Posterior cingulate gyrus (tissue), 11 donors: ENCODE measurements at places on chromosomes 5 and 9.

DNA sequence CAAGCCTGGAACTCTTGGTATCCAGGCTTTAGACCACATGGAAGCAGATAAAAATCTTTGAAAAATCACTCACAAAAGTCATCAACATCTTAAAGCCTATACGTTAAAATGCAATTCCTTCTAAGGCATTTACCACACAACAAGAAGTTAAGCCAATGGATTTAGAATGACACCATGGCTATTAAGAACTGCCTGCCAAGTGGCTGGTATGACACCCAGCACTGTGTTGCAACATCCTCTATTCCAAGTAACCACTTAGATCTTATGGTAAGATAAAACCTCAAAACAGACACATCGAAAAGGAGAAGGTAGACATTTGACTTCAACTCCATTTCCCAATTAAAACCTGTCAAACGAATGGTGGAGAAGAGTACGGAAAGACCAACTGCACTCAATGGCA is 344.2 kb upstream of the SLC30A5 start:
- DNase-seq: no peak

DNA sequence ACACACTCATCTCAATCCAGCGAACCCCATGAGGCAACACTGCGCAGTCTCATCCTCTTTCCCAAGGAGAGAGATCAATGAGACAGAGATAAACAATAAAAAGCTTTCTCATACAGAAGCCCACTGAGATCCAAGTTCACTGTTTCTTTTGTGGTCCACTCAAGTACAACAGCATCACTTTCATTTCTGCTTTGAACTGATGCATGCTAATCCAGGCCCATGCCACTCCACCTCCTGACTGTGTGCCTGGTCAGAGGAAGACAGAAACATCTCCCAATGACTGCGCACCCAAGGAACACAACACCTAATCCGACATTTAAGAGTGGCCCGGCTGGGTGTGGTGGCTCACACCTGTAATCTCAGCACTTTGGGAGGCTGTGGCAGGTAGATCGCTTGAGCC is 104.0 kb downstream of the SERINC5 start:
- DNase-seq: no peak

DNA sequence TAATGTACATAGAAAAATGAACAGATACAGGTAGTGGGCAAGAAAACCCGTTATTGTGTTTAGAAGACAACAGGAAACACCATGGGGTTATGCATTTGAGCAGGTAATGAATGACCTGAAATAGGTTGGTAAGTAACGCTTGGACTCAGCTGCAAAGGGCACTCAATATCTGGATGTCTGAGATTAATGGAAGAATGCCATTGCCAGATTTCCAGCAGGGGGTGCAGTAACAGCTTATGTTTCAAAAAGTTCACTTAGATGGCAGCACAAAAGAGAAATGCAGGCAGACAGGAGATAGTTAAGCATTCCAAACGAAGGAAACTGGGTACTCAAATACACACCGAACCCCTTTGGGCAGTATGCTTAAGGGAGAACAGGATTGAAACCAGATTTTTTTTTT is 285.5 kb upstream of the VLDLR start:
- no peak for DNase-seq

DNA sequence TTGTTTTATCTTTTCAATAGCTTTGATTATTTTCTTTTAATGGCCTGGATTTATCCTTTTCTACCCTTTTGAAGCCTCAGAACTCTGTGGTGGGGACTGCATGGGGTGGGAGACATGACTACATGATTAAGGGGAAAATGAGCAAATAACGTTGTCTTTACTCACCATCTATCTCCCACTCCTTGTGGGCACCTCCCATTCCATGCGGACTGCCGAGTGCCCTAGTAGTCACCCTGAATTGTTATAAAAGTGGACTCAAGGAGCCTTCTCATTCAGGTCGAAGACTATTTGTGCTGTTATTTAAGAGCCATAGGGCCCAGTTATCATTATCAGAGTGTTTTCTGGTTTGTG is 281.8 kb downstream of the MLLT3 start:
- no peak for DNase-seq

GRCh38 chr9:114516913-114517312 is 11.6 kb upstream of the WHRN start:
- no peak for DNase-seq

DNA sequence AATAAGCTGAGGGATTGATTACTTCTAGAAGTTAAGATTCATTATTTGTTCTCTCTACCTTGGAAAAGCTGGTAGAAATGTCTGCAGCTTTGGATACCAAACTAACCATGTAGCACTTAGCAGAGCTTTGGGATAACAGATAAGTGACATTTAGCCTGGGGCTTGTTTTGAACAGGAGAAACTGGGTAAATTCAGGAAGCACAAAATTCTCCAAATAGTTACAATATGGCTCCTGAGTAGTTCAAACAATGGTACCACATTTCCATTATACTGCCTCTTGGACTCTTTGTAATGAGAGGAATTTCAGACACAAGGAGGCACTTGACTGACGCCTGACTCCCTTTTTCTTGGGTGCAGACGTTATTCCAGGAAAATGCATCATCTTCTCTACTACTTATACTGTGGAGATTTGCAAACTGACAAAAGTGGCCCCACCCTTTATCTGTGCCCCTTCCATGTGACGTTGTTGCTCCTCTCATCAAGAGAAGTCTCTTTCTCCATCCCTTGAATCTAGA is 22.5 kb downstream of the PRUNE2 start:
- DNase-seq: no peak

GRCh38 chr5:94906750-94907149 is 288.3 kb downstream of the SLF1 start:
- no peak for DNase-seq

DNA sequence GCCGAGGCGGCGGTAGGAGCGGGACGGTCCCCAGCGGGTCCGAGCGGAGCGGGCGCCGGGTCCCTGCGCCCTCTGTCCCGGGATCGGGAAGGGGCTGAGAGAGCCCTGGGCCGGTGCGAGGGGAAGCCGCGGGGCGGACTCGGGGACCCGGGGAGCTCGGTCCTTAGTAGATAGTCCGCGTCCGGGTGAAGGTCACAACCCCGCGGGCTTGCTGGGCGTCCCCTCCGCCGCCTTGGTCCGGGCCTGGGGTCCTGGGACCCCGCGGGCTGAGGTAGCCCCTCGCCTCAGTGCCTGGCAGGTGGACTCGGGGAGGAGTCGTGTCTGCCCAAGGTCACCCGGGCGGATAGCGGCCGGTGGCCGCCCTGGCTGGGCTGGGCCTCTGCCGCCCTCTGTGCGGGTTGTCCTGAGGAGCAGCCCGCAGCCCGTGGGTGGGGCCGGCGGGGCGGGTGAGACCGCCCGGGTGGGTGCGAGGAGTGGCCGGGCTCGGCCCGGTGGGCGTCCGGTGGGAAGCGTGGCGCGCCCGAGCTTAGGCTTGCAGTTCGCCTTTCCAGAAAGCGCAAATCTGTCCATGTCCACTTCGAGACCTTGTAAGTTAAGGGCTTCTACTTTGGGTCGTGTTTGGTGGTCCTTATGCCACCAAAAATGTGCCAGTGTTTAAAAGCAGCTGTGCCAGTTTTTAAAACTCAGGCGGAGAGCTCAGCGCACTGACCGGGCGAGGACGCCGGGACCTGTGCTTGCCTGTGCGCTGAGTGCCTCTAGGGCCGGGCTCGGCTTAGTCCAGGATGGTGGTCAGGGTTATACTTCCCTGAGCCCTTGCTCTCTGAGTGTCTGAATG is 554 bp downstream of the SDHA start:
- DNase-seq: peak; percentile 84

DNA sequence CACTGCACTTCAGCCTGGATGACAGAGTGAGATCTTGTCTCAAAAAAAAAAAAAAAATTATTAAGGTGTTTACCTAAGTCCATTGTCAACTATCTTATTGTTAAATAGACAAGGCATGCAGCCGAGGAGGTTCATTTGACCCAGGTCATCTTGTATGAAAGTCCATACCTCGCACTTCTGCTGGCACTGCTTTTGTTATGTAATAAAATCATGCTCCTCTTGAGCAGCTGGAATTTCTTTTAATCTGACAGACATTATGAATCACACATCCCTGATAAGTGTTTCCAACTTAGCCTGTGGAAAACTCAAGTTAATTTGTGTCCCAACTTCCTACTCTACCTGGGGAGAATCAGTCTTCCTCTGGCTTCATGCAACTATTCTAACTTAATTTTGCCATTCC is 315.6 kb upstream of the KLF4 start:
- no peak for DNase-seq

DNA sequence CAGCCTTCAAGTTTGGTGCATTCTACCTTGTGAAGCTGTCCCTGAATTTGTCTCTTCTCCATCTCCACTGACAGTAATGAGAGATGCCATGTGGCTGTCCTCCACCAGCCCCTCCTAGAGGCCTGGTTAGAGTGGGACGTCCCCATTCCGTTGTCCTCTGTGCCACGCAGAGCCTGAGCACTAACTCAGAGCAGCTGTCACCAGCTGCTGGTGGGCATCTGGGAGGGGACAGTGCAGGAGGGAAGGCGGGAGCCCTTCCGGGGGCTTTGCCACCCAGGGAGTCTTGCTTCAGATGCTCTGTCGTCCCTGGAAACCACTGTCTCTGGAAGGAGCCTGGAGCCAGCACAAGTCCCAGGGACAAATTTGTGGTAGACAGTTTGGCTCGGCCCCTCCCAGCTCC is 78.6 kb downstream of the PDZD2 start:
- DNase-seq: no peak

DNA sequence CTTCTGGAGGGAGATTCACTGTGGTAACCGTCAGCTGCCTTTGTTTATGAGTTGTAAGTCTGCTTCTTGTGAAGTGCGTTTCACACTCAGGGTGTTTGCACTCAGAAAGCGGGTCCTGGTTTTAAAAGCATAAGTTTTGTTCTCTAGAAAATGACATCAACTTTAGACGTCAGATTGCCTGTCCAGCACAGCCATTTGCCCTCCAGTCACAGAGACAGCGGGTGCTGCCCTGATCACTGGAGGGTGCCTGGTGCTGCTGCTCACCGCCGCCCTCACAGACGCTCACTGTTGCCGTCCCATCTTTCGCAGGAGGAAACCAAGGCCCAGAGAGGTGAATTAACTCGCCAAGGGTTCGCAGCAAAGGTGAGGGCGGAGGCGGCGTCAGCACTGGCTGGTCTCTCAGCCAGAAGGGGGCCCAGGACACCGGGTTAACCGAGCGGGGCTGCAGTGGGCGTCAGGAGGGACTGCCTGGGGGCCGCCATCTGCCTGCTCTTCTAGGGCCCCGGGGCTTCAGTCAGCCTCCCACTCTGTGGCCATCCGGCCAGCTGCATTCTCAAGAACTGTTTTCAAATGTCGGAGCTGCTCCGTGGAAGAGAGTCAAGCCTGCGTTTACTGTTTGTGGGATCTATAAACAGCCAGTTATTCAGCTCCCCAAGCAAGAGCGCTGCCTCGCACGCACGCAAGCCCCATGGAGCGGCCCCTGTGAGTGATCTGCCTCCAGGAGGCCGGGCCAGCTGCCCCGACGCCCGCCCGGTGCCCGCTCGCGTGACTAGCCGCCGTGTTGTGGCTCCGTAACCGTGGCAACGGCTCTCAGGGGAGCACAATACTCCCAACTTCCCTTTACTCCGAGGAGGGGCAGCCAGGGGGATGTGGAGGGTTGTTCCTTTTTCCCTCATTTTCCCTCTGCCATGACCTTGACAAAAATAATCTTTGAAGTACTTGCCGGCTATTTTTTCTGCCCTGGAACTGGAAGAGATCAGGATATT is 43.4 kb upstream of the EXOC3 start:
- no peak for DNase-seq

- no peak for DNase-seq
Measured at GRCh38 chr5:3858524-3858923, 262.9 kb downstream of the IRX1 start.

DNA sequence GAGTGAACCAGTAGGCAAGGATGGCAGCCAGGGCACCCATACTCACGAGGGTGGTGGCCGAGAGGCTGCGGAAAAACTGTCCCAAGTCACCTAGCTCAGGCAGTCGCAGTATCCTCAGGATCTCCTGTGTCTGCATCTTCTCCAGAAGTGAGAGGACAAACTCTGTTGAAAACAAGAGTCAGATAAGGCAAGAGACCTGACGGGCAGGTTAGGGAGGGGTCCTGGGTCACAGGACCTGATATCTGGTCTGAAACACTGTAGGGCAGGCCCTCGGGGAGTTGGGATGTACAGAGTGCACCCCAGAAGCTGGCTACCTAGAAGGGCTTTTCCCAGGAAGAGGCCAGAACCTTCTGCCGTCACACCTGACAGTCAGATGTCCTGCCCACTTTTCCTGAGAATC is 17.4 kb downstream of the ACSL6 start:
- no peak for DNase-seq

GRCh38 chr9:4837261-4838188 is 44.8 kb downstream of the RCL1 start:
- no peak for DNase-seq

DNA sequence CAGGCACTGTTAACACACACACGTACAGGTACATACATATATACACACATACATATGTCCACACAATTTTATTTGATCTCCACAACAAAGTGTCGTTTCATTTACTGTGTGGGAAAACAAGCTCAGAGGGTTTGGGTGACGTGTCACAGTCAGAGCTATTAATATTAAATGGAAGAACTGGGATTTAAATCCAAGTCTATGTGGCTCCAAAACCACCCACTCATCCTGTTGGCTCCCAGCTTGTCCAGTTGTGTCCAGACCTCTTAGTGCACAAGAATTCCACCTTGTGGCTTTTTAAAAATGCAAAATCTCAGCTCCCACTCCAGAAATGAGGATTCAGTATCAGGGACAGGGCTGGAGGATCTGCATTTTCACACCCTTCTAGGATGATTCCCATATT is 52.3 kb upstream of the PTPDC1 start:
- DNase-seq: no peak

GRCh38 chr9:2657427-2657826 is 35.8 kb downstream of the VLDLR start:
- DNase-seq: no peak

DNA sequence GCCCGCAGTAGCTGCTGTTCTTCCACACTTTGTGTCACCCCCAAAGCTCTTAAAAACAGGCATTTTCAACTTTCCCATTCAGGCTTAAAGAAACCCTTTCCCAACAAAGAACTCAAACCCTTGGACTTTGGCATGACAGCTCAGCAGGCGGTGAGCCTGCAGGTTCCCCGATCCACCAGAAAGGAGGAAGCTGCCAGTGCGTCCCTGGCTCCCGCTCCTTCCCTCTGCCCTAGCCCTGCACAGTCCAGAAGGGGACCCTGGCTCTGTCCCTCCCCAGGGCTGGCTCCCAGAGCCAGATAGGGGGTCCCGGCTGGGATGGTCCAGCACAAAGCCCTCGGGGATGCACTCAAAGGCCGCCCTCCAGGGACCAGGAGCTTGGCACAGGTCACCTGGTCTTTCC is 9.6 kb downstream of the SLC9A3 start:
- no peak for DNase-seq

DNA sequence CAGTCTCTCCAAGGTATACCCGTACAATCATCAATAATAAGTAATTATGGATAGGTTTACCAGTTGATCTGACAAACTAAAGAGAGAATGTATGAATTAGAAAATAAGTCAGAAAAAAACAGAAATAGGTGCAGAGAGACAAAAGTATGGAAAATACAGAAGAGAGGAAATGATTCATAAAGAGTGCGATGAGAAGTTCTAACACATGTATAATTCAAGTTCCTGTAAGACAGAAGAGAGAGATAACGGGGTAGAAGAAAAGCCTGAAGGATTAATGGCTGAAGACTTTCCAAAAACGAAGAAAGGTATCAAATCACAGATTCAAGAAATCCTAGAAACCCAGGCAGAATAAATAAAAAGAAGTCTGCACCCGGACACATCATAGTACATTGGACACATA is 16.2 kb upstream of the SMU1 start:
- DNase-seq: no peak
